ENCODE measurements at places on chromosomes 5 and 9. TPM values are rescaled to one million over a fixed set of nuclear protein-coding genes. Genes with fewer than 3 reads are reported as not detected.

Gene OR1Q1
- total RNA-seq: not detected

DNA sequence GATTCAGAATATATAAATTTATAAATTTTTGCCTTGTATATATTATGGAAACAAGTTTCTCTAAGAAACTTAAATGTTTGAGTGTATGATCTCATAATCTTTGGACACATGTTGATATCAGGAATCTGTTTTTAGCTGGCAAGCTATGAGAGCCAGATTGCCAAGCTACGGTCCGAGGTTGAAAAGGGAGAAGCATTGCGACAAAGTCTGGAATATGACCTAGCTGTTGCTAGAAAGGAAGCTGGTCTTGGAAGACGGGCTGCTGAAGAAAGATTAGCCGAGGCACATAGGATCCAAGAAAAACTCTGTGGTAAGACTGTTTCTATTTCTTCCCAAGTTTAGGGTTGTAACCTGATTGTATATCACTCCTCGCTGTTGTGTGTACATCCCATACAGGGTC, 25.9 kb downstream of the CCDC171 start:
- H3K36me3 ChIP-seq: peaks cover 20% of the 10 kb centered on the region
- no peak for DNase-seq
- H3K4me1 ChIP-seq: peaks cover 4% of the 10 kb centered on the region

- H3K4me3 ChIP-seq: no peak overlapping the region
- no peaks in the 10 kb centered on the region for H3K27me3 ChIP-seq
- no peak for DNase-seq
- H3K36me3 ChIP-seq: no peaks in the 10 kb centered on the region
These were observed 21.9 kb downstream of the FGF18 start for GRCh38 chr5:171441246-171441791.

GRCh38 chr5:32754284-32754683, 43.2 kb downstream of the NPR3 start:
- DNase-seq: no peak
- H3K27me3 ChIP-seq: peaks cover 41% of the 10 kb centered on the region
- no peak overlapping the region for H3K27ac ChIP-seq
- H3K36me3 ChIP-seq: peaks cover 2% of the 10 kb centered on the region
- H3K4me1 ChIP-seq: no peaks in the 10 kb centered on the region

DNA sequence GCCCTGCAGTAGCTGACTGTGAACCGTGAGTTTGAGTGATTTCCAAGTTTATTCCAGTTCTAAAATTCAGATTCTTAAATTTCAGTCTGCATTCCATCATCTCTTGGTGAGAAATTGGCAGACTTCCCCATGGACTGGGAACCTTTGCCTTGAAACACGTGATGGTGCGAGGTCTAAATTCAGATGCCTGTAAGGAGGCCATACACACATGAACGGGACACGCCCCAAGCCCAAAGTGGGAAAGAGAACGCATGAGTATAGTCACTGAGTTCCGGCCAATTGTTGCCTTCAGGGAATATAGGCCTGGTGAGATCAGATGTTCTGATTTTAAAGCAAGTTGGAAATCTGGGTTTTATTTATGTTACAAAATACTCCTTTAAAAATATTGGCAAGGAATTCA, 1084.4 kb upstream of the WWC1 start:
- H3K27ac ChIP-seq: no peak overlapping the region
- H3K27me3 ChIP-seq: peaks cover under 1% of the 10 kb centered on the region
- no peak for DNase-seq
- H3K36me3 ChIP-seq: peaks cover 3% of the 10 kb centered on the region
- H3K4me3 ChIP-seq: no peak overlapping the region
- no peaks in the 10 kb centered on the region for H3K4me1 ChIP-seq
